ENCODE measurements at places on chromosomes 3 and 15.
A peak's percentile ranks its signal among the peaks of the same experiment; 100 is the strongest.

DNA sequence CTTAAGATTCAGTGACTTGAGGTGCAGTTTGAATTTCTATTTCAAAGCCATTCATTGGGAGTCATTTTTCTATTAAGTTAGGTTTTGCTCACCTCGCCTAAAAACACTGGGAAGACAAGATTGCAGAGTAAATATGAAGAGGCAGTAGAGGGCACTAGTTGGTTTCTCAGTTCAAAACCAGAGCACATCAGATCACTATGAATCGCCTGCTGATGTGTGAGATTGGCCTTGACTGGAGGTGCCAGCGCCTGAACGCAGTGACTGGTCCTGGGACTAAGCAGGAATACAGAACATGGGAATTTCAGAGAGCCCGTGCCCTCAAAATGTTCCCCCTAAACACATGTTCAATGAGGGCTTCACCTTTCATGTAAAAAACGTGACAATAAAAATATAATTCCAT lies 229.0 kb downstream of the ITPR1 start:
- DNase-seq, result peak; percentile 82

GRCh38 chr3:61858054-61858453 lies 296.7 kb downstream of the PTPRG start:
- peak; percentile 35 for DNase-seq

- peak; percentile 59 for DNase-seq
These were observed 20.4 kb downstream of the TERC start for GRCh38 chr3:169744366-169745054.

DNA sequence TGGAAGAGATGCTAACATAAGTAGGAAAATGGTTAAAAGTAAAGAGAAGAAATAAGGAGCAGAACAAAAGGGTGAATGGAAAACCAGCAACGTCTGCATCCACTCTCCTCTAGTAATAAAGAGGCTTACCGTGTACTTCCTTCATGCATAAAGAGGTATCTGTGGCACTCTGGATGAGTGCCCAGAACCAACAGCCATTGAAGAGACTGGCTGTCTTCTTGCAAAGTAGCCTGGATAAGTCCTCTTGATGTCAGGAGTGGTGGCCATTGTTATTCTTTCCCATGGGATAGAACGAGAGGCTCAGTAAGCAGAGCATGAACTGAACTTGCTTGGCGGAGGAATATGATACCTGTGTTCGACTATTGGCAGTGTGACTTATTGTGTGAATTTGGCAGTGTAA lies 186.2 kb upstream of the RASGRP1 start:
- no peak for DNase-seq

DNA sequence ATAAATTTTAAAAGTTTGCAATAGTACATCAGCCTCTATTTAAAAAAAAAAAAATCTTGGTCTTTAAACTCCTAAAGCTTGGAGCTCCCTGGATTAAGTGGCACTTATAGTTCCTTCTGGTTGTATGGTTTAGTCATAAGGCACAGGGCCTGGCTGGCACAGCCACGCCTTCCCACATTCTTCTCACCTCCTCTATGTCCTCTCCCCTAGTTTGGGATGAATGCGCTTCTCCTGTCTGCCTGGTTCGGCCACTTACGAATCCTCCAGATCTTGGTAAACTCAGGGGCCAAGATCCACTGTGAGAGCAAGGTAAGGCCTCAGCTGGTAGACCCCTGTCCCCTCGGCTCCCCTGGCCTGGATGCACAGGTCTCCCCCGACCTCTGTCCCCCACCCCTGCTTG lies 10.0 kb downstream of the ANKDD1A start:
- no peak for DNase-seq

GRCh38 chr3:43859766-43860165 lies 169.0 kb downstream of the ABHD5 start:
- DNase-seq, result no peak

- DNase-seq, result no peak
These were observed 589 bp downstream of the EPB42 start for GRCh38 chr15:43219929-43220928.

DNA sequence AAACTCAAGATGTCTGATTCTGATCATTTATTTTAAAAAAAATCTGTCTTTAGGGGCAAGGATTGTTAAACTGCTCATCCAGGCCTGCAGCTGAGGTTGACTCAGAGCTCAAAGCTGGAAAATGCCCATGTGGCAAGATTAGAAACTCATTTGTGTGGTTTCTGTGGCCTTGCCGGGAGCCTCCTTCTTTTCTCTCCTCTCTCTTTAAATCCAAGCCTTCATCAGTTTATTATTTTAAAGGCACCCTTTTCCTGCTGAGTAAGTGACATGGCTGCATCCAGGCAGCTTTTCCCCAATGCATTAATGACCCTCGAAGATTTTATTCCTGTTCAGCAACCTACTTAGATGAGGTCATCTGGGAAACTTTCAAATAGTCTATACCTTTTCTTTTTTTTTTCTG lies 221.3 kb upstream of the CDIN1 start:
- DNase-seq, result peak; percentile 74

GRCh38 chr3:129015388-129016105 lies 14.4 kb downstream of the EFCC1 start:
- no peak for DNase-seq

DNA sequence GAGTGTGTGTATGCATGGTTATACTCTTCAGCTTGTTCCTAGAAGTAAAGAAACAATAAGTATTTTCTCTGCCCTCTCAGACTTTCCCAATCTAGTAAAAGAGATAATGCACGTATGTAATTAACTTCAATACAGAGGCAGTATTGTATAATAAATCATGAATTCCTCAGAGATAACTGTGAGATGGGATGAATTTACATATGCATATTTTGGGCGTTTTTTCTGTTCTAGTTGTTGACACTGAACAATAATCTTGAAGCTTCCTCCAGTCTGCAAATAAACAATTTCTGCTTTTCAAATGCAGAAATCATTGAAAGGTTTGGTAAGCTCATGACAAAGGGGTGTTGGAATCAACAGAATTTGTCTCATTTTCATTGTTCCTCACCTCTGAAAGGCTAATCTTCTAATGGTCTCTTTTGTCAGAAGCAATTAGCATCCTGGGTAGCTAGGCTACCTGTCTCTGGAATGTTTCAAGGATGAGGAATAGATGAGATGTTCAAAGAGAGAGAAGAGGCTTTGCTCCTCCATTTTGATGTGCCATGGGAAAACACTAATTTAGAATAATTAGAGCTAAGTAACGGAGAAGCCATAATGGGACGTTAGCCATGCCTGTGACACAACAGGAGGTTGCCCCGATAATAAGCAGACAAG lies 43.3 kb upstream of the SIAH2 start:
- no peak for DNase-seq

DNA sequence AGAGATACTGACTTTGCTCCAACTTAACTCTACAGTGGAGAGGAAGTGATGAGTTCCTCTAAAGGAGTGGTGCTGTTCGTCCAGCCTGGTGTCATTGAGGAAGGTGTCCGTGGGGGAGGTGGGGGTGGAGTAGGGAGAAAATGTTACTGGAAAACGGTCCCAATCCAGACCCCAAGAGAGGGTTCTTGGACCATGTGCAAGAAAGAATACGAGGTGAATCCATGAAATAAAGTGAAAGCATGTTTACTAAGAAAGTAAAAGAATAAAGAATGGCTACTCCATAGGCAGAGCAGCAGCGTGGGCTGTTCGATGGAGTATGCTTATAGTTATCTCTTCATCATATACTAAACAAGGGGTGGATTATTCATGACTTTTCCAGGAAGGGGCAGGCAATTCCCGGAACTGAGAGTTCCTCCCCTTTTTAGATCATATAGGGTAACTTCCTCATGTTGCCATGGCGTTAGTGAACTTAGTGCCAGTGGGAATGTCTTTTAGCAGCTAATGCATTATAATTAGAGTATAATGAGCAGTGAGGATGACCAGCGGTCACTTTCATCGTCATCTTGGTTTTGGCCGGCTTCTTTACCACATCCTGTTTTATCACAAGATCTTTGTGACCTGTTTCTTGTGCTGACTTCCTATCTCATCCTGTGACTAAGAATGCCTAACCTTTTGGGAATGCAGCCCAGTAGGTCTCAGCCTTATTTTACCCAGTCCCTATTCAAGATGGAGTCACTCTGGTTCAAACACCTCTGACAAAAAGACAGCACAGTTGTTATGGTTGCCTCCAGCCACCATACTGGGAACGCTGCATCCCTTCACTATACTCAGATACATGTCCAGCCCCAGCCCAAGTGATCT lies 38.6 kb downstream of the CLEC3B start:
- DNase-seq, result no peak

- no peak for DNase-seq
These were observed 1.1 kb upstream of the ST6GAL1 start for GRCh38 chr3:186929186-186929585.

DNA sequence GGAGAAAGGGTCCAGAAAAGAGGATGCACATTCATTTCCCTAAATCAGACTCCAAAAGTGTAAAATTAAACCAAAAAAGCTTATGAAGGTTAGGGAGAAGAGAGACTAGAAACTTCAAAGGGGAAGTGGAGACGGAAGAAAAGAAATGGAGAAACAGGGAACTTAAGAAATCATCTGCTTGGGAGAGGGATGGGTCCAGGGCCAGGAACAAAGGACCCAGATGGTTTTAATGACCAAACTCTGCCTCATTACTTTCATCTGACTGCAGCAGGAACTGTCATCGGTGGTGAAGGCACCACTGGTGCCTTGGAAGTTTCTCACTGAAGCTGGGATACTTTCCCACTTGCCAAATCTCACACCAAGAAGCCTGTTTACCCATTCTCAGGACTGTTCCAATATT lies 70.5 kb upstream of the SLC4A7 start:
- no peak for DNase-seq

DNA sequence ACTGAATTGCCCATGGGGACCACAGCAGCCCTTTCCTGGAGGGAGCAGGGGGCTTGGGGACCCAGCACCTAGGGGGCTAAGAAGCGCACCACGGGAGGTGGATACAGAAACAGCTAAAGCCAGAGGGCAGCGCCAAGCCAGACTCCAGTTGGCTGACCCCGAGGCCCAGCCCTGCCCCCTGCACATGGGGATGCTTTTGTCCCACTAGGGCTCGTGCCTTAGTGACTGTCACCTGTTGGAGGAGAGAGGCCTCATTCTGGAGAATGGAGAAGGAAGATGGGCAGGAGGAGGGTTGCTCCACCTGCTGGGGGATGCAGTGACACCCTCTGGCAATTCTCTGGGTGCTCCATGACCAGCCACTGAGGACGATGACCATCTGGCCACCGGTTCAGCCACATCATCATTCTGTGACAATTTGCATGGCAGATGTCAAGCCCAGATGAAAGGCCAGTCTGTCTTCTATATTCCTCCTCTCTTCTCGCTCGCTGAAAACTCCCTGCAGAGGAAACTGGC lies 167.8 kb upstream of the TLE3 start:
- DNase-seq, result no peak

GRCh38 chr15:76162036-76162398 lies 102.2 kb downstream of the TMEM266 start:
- DNase-seq, result no peak

- DNase-seq, result no peak
These were observed 91.1 kb upstream of the IL12A start for GRCh38 chr3:159897331-159898075.

DNA sequence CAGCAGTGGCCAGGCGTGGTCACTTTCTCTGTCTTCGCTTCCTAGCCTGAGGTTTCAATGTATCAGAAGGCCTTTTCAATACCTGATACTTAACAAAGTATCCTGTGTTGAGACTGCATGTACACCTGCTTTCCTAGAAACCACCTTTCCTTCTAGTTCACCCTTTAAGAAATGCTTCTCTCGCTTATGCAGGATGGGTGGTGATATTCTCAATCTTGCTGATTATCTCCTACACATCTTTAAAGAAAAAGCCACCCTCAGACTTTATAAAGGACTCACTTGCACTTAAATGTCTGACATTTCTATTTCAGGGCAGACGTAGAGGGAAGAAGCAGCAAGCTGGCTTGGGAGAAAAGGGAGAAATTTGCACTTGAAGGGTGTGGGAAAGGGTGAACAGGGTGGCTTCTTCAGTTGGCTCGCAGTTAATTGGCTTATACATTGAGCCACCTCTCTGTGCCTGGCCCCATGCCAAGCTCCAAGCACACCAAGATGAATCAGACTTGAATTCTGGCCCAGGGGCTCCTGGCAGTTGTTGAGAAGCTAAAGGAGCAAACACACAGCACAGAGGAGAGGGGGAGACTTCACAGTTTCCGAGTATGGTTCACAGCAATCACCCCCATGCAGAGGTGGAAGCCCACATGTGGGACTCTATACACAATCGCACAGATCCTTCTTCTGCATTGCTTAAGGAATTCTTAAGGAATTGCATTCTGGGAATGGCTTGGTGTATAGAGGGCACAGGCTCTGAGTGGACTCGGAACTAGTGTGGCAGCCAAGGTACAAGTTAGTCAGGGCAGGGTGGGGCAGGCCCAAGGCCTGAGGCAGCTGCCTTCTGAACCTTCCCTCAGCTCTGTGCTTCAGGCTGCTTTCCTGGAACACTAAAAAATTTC lies 1.3 kb downstream of the ARL6IP5 start:
- peak; percentile 86 for DNase-seq

- no peak for DNase-seq
These were observed 192.0 kb downstream of the UBE2E2 start for GRCh38 chr3:23395115-23395514.

GRCh38 chr15:63596676-63597037 lies 530 bp upstream of the FBXL22 start:
- DNase-seq, result no peak

GRCh38 chr3:148930752-148931151 lies 60.6 kb upstream of the GYG1 start:
- DNase-seq, result no peak

- peak; percentile 5 for DNase-seq
These were observed 35.0 kb downstream of the CTSH start for GRCh38 chr15:78909791-78910228.
